ENCODE measurements at places on chromosomes 4 and X.
A peak's percentile ranks its signal among the peaks of the same experiment; 100 is the strongest.

- no peak for DNase-seq
Observed at GRCh38 chr4:126238013-126238412, 923.3 kb downstream of the FAT4 start.

GRCh38 chr4:39931441-39931901 is 46.2 kb downstream of the PDS5A start:
- DNase-seq = peak; percentile 23

GRCh38 chr4:108774809-108775530 is 12.1 kb upstream of the ETNPPL start:
- no peak for DNase-seq

- DNase-seq = no peak
Observed at GRCh38 chr4:109947457-109947856, 34.8 kb downstream of the EGF start.

- peak; percentile 26 for DNase-seq
Observed at GRCh38 chr4:13541720-13542576, 2.4 kb downstream of the NKX3-2 start.

DNA sequence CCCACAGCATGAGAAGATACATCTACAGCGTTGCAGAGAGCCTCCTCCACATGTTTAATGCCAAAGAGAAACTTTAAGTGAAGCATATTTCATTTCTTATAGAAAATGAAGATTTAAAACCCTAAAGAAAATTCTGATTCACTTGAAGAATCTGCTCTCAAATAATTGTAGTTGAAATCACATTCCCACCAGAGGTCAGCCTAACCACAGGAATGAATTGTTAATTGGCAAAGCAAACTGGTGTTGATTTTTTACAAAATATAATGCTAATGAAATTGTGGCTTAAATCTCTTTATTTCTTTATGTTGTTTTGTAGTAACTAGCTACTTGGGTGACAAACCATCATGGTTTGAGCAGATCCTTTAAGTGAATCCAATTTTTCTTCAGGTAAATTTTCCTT is 31.1 kb upstream of the WDR17 start:
- no peak for DNase-seq

DNA sequence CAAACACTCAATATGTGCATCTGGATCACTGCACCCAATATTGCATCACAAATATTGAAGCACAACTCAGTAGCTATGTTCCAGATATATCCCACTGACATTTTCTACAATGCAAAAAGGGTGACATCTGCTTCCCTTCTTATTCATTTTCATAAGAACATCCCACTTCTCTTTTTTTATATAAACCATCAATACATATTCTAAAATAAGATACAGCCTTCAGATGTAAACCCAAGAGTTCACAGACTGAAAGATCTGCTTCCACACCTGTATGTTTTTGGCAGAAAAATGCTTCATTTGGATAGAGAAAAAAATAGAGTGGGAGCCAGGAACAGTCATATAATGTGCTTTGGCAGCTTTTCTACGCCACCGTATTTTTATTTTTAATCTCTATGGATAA is 815.6 kb upstream of the ADGRL3 start:
- DNase-seq = no peak

DNA sequence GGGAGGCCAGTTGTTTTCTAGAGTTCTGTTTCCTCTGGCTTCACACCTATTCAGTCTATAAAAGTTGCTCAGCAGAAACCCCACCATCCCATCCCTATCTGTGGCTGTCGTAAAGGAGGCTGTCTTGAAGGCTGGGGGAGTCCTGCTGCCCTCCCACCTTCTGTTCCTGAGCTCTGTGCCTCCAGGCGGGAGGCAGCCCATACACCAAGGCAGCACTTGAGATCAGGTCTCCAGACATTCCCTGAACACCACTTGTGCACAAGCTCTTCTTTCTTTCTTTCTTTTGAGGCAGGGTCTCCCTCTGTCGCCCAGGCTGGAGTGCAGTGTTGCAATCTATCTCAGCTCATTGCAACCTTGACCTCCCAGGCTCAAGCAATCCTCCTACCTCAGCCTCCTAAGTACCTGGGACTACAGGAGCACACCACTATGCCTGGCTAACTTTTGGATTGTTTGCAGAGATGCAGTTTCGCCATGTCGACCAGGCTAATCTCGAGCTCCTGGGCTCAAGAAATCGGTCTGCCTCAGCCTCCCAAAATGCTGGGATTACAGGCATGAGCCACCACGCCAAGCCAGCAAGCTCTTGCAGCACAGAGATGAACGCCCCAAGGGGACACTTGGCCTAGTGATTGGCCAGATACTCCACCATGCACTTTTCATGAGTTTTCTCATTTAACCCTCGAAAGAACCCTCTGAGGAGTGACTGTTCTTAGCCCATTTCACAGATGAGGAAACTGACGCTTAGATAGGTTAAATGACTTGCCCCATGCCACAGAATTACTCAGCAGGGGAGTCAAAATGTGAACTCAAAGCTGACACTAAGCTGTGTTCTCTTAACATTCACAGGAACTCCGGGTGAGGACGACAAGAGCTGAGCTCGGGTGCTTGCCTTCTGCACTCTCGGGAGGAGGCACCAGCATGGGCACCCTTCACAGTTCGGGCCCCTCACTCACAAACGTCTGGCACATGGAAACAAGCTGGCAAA is 55.8 kb upstream of the ENPP6 start:
- no peak for DNase-seq

- DNase-seq = no peak
Observed at GRCh38 chrX:109943740-109944092, 59.2 kb upstream of the TMEM164 start.
